ENCODE measurements at places on chromosomes 12 and 14.

GRCh38 chr12:108768591-108769500 is 37.5 kb upstream of the CORO1C start:
- DNase-seq: no peak

- DNase-seq: no peak
These were observed 36.2 kb upstream of the ETNK1 start for GRCh38 chr12:22588817-22589216.

GRCh38 chr12:131153956-131154355 is 200.2 kb downstream of the ADGRD1 start:
- no peak for DNase-seq

DNA sequence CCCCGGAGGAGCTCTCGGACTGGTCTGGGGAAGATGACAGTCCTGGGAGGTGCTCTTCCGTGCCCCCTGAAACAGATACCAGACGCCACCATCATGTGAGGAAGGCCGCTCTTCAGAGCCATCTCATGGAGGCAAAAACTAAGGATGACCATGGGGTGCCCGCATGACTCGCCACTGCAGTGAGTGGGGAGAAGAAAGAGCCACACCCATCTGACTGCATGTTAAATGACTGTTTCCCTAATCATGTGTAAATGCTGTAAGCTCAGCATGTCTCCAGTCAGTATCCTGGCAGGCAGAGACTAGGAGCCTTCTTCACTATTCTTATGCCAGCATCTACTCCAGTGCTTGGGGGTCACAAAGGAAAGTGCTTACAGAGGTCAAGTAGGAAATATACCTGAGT is 4.0 kb downstream of the STON2 start:
- DNase-seq: no peak

- no peak for DNase-seq
These were observed at the start of gene IL22 for GRCh38 chr12:68253504-68253903. Gene IL22, minus strand, starts transcription at chr12:68253604. Its CDS starts 156 bp downstream, at chr12:68253448.

GRCh38 chr12:129571901-129572494 is 331.8 kb downstream of the TMEM132D start:
- no peak for DNase-seq

DNA sequence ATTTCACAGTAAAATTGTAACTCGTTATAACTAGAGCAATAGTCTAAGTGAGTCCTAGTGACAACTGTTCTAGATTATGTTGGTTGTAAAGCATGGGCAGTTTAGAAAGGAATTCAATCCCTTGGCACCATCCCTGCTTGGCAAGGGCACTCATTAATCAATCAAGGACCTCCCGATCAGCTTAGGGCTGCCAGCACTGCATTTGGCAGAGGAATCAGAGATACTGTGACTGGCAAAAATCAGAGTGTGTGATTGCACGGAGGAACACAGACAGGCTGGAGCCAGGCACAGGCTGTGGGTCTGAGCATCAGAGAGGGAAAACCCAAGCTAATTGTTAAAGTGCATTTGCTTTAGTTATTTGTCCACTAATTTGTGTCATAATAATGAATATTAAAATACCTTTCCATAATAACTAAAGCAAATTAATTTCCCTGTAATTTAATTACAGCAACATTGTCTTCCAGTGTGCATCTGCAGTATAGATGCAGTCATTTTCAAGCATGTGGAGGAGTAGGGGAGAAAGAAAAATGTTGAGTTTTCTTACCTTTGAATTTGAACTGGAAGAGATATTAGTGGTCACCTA is 3.2 kb upstream of the EGLN3 start:
- DNase-seq: no peak

GRCh38 chr12:3533703-3534386 is 42.8 kb downstream of the PRMT8 start:
- peak; percentile 31 for DNase-seq

- DNase-seq: no peak
These were observed 166.0 kb downstream of the KLHL28 start for GRCh38 chr14:44795725-44796124.

- no peak for DNase-seq
These were observed 56.3 kb upstream of the SLC8A3 start for GRCh38 chr14:70245026-70245425.

DNA sequence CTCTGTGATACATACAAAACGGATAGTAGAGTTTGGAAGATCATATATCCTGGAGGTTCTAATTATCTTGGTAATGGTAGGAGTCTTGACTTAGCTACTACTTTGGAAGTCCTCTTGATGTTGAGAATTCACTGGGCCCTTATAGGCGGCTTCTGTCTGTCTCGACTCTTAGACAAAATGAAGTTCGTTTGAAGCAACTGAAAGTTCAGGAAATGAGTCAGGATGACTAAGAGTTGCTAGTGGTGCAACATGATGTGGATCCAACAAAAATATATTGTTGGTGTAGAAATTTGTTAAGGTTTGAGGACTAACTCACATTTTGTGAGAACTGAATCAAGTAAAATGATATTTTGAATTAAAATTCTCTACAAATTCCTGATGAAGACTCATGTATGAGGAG is 272.7 kb downstream of the AEBP2 start:
- peak; percentile 81 for DNase-seq

DNA sequence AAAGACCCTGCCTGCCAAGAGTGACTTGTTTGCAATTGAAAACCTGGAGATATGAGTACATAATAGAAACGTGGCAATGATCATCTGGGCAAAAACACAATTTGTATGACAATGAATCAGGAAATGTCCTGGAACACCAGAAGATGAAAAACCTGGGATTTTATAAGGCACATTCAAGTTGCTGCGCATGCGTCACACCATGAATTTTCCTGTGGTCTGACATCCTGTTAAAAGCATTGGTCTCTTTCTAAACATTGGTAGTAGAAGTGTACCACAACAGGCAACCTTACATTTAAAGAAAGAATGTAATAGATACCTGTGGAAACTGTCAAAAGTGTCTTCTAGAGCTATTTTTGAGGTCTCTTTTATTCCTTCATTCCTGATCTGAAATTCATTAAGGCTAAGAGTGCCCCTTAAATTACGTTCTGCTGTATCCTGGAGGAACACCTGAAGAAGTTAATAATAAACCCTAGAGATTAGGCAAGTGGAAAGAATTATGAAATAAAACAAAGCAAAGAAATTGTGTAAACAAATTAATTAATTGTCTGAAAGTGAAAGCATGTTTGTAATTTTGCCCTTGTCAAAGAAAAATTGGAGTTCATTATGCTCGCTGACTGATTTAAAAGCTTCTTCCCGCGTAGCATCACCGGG is 676.5 kb downstream of the DIO2 start:
- DNase-seq: no peak

DNA sequence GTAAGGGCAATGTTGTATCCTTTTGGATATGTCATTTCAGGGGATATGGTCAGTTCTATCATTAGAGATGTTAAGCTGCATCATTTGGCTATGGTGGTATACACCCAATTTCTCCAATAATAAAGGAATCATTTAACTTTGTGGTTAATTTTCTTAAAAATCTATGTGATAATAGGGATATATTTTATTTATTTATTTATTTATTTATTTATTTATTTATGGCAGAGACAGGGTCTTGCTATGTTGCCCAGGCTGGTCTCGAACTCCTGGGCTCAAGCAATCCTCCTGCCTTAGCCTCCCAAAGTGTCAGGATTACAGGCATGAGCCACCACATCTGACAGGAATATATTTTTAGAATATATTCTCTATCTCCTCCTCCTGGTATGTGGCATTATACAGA is 85.7 kb downstream of the EML5 start:
- no peak for DNase-seq

DNA sequence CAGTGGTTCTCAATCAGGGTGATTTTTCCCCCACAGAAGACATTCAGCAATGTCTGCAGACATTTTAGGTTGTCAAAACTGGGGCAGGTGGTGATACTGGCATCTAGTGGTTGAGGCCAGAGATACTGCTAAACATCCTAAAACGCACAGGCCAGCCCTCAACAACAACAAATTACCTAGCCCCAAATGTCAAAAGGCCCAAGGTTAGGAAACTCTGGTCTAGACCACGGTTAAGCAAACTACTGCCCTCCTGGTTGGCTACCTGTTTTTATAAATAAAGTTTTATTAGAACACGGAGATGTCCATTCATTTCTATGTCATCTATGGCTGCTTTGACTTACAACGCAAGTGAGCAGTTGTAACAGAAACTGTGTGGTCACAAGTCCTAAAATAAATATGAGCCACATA is 186.7 kb downstream of the EFCAB11 start:
- peak; percentile 37 for DNase-seq
